ENCODE measurements at places on chromosomes 2 and 18. TPM values are rescaled to one million over a fixed set of nuclear protein-coding genes. Genes with fewer than 3 reads are reported as not detected.

- DNase-seq: no peak
Observed at GRCh38 chr2:211944572-211944971, 594.0 kb downstream of the ERBB4 start.

GRCh38 chr2:159860581-159861310, 62.7 kb upstream of the CD302 start:
- DNase-seq: no peak

CHRNG gene
- not detected for total RNA-seq

DNA sequence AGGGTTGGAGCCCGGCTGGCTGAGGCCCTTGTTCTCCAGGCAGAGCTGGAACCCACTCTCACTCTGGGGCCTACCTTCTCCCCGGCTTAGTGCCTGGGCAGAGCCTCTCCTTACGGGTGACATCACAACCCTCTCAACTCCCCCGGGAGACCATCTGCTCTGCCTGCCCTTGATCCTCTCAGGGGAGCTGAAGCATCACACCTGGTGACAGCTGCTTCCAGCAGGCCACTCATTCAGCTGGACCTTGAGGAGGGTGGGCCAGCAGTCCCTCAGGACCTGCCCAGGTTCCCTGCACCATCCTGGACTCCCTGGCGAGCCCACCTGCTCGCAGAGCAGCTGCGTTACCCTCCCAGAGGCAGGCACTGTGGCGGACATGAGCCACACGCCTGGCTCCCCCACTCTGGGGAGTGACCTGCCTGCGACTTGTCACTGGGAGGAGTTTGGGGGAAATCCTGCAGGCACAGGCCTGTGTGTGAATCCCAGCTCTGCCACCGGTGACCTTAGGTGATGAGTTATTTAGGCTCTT, 13.1 kb downstream of the HS6ST1 start:
- DNase-seq: peak; percentile 75

DNA sequence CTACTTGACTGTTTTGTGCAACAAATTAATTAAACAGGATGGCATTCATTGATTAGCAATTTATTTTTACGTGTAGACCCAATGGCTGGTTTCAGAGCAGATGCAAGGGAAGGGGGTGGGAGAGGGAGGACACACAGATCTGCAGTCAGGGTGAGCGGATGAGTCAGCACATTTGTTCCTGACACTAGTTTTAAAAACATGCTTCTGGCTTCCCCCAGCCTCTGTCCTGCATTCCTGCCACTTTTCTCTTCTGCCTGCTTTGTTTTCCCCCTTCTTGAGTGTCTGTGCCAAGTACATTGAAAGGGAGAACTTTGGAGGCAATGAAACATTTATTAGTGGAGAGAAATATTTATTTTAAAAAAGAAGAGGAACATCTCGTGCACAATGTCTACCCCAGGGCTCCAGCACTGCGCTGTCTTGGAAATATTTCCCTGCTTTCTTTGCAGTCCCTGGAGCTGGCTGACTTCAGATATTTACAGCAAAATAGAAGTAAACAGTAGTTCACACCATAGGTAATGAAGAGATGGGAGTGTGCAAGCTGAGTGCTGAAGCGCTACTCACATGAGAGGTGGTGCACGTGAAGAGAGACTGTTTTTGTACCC, 52.2 kb downstream of the NRP2 start:
- peak; percentile 90 for DNase-seq

ABI2 gene
- 35.0 TPM for total RNA-seq

DNA sequence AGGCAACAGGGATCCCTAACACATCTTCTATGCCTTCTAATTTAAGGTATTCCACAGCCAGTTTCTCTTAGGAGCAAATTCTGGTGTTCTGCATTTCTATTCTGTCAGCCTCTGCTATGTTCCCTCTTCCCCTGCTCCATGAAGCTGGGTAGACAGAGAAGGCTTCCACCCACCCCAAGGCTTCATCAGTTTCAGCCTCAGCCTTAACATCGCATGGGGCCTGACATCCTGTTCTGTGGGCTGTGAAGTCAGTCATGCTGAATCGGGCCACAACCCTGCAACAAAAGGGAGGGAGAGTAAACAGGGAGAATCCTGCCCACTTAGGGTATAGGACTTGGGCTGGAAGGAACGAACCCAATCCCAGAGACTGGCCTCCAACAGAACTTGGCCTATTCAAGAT, 70.6 kb upstream of the PPM1B start:
- no peak for DNase-seq

DNA sequence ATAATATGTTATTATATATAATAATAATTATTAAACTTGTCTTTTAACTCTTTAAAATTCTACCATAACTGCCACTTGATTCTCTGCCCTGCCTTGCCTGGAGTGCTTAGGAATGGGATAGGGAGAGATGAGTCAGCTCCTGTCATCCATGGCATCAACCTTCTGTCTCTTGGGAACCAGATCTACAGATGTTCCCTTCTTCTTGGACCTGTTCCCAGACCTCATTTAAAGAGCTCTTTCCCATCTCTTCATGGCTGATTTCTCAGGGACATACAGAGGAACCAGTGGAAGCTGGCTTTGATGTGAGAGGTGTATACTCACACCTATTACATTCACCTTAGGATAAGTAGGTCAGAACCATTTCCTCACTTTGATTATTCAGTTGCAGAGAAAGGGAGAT, 155.3 kb upstream of the MYO3B start:
- peak; percentile 89 for DNase-seq

DNER gene
- total RNA-seq: under 0.01 TPM

GRCh38 chr2:128452536-128453530, 134.2 kb upstream of the HS6ST1 start:
- no peak for DNase-seq

MC2R gene
- not detected for total RNA-seq

LINC00305 gene
- not detected for total RNA-seq

DNA sequence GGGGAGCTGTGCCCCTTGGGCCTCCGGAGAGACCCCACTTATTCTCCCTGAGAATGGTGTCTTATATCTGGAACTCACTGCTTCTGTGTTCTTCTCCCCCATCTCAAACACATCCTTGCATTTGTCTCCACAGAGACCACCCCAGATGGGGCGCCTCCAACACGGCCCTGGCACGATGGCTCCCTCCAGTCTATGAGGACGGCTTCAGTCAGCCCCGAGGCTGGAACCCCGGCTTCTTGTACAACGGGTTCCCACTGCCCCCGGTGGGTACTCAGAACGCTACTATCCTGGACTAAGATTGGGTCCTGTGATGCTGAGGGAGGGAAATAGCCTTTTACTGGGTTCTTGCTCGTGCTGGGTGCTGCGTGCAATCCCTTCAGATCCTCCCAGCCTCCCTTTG, 40.3 kb downstream of the TPO start:
- no peak for DNase-seq

- DNase-seq: no peak
Observed at GRCh38 chr18:39454866-39455265, 1889.3 kb upstream of the CELF4 start.

GRCh38 chr2:233006648-233007047, 6.4 kb downstream of the NGEF start:
- DNase-seq: no peak

PDE1A gene
- 0.90 TPM for total RNA-seq

GRCh38 chr2:15818318-15818753, 122.0 kb upstream of the MYCN start:
- no peak for DNase-seq

Measured in IMR-90 (cell line).